ENCODE measurements at places on chromosomes 2 and 18.

DNA sequence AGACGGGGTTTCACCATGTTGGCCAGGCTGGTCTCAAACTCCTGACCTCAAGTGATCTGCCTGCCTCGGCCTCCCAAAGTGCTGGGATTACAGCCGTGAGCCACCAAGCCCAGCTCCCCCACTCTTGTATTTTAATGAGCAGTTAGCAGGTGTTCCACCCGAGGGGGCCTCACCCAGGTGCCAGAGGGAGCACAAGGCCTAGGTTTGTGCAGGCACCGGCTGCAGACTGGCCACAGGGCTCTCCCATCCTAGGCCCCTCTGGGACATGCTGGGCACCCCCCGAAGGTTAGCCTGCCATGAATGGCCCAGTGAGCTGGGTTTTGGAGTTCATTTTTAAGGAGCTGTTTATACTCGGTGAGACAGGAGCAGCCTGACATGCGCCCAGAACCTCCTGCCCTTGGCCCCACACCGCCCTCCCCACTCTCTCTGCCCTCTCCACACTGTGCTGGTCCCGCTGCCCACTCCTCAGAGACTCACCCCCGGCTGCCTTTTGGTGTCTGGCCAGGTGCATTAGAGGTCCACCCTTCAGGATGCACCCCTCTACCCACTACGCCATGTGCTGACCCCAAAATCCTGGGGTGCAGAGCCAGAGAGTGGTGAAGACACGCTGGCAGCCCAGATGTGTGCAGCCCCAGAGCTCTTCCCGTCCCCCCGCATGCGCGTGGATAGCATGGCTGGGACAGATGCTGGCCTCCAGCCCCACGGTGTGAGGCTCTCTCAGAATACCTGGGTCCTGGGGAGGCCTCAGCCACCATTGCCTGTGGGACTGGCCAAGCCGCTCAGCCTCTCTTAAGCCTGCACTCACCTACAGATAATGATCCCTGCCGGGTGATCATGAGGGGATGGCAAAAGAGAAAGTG, 11.2 kb upstream of the KLF11 start:
- DNase-seq = no peak

DNA sequence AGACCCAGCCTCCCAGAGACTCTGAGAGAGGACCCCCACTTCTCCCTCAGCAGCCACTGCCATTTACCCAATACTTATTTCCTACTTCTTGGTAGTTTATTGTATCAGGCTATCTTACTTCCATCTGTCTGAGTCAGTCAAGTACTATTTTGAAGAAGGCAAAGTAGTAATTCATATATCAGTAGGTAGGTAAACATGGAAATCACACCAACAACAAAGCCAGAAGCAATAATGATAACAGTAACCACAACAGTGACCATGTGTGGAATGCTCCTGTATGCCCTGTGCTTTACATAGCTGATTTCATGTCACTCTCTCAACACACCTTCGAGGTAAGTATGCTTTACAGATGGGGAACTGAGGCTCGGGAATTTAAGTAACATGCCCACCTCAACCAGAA, 173.0 kb downstream of the BCL11A start:
- no peak for DNase-seq

GRCh38 chr2:72920318-72921087, 3.2 kb downstream of the EMX1 start:
- no peak for DNase-seq

DNA sequence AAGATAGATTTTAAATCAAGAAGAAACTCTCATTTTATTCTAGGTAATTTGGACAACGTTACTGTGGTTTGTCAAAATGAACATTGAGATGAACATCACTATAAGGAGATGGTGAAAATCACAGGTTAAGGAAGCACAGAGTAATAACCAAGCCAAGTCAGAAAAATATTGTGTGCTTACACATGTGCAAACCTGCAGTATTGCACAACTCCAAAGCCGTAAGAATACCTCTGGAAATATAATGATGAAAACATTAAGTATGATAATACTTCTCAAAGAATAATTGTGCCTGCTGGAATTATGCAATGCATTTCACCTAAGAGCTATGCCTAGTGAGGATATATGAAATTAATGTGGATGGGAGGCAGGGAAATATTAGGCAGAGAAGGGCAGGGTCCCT, 21.1 kb upstream of the GALNT5 start:
- no peak for DNase-seq

- DNase-seq = no peak
Observed at GRCh38 chr2:147716906-147717305, 127.9 kb upstream of the ACVR2A start.

GRCh38 chr2:60882971-60883753, 1.8 kb downstream of the REL start:
- DNase-seq = no peak

GRCh38 chr2:32715391-32715841, 87.6 kb downstream of the TTC27 start:
- DNase-seq = no peak

GRCh38 chr2:99727199-99727598, 237.4 kb upstream of the REV1 start:
- no peak for DNase-seq

GRCh38 chr2:81206216-81206615, 901.7 kb upstream of the LRRTM1 start:
- DNase-seq = no peak

- no peak for DNase-seq
Observed at GRCh38 chr2:192151853-192152252, 42.9 kb downstream of the TMEFF2 start.

GRCh38 chr2:28640908-28641300, 110.7 kb upstream of the PPP1CB start:
- DNase-seq = no peak

GRCh38 chr18:41872206-41872605, 82.8 kb upstream of the PIK3C3 start:
- DNase-seq = no peak

DNA sequence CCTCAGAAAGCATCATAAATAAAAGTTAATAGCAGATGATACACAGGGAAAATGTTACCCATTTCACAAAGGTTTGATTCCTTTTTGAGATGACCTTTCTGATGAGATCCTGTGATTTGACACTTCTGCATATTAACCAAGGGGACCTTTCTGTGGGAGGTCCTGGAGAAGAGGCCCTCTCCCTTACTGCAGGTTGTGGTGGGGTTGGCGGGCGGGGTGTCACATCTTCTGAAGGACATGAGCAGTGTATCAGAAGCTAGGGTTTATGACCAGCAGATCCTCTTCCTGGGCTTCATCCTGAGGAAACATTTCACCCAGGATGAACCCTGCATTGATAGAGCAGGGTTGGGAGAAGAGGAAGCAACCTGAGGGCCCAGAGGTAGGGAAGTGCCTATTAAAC, 37.2 kb upstream of the SCLY start:
- DNase-seq = no peak

DNA sequence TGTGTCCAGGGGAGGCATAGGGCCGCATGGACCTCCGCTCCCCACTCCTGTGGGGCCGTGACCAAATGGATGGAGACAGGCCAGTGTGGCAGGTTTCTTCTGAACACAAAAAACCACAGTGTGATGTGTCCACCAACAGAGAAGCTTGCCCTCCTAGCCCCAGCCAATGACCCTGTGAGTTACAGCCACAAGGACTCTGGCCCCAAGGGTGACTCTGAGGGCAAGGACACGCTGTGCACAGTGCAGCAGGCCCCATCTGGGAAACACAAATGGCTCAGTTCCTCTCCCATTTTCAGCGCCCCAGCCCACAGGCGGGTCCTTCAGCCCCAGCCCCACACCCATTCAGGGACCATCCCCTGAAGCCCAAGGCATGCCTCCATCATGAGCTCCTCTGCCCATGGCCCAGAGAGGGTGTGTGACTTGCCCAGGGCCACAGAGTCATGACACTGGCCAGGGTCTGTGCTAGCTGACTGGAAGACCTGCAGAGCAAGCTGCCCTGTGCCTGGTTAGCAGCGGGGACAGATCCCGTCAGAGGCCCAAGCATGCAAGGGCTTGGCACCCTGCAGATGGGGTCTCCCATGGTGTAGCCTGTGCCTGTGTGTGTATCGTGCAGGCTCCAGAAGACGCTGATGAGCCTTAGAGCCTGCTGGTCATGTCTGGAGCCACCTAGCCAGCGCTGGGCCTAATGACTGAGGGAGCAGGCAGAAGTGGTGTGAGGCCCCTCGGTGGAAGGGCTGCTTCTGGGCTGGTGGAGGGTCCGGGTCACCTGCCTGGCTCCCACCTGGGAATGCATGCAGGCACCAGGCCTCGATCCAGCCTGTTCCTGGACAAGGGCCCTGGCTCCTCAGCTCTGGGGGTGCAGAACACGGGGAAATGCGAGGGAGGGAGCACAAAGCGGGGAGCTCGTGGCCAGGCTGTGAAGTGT, 47.7 kb downstream of the HS6ST1 start:
- no peak for DNase-seq

DNA sequence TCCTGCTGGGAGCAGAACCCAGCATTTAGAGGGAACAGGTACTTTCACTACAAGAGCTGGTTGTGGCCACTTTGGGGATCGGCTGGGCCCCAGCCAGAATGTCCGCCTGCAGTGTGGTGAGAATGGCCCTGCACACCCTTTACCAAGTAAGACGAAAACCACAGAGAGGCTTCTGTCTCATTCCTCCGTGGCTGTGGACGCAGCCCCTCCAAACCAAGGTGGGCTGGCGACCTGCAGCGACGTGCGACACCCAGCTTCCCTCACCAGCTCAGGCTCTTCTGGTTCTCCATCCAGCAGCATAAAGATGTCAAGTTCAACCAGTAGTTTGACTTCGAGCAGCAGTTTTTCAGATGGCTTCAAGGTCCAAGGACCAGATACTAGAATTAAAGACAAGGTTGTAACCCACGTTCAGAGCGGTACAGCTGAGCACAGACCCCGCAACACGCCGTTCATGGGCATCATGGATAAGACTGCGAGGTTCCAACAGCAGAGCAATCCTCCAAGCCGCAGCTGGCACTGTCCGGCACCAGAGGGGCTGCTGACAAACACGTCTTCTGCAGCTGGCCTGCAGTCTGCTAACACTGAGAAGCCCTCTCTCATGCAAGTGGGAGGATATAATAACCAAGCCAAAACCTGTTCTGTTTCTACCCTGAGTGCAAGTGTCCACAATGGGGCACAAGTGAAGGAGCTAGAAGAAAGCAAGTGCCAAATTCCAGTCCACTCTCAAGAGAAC, 56.2 kb downstream of the WDSUB1 start:
- DNase-seq = no peak

DNA sequence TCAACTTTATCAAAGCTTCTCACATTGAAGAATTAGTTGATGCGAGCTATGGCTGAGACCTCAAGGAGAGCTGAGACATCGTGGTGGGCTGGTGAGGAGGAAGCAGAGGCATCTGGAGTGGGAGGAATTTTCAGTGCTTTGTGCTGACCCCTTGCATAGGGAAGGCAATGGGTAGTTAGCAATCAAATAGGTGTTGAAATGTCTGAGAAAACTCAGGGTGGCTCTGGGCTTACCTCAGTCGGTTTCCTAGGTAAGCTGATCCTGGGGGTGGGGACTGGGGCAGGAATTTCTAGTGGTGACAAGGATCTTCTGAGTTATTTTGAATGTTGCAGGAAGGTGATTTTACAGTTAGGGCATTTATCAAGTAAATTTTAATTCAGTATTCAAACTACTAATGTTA, 20.7 kb upstream of the DPP10 start:
- no peak for DNase-seq

DNA sequence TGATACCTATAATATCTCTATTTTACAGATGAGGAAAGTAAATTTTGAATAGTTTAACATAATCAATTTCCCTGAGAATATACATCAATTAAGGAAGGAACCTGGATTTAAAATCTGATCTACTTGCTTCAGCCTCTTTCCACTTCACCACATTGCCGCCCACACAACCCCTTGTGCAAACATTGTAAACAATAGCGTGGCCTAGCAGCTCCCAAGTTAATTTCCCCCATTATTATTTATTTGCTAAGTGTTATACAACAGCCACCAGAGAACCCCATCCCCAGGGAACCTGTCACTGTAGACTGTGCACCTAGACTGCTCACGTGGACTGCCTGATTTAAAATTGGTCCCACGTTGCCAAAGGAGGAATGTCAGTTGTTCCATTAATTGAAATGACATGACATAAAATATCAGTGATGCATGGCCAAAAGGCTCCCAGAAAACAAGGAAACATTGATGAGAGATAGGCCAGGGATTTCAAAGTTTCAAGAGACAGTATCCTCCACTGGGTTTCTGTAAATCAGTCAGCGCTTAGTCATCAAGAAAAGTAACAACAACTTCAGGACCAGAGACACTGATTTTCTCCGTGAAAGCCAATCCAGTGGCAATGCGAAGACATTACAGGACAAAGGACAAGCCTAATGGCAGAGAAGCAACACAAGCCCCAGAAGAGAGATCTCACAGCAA, 41.3 kb downstream of the SCG2 start:
- DNase-seq = no peak

- no peak for DNase-seq
Observed at GRCh38 chr2:60440079-60440766, 113.2 kb downstream of the BCL11A start.

DNA sequence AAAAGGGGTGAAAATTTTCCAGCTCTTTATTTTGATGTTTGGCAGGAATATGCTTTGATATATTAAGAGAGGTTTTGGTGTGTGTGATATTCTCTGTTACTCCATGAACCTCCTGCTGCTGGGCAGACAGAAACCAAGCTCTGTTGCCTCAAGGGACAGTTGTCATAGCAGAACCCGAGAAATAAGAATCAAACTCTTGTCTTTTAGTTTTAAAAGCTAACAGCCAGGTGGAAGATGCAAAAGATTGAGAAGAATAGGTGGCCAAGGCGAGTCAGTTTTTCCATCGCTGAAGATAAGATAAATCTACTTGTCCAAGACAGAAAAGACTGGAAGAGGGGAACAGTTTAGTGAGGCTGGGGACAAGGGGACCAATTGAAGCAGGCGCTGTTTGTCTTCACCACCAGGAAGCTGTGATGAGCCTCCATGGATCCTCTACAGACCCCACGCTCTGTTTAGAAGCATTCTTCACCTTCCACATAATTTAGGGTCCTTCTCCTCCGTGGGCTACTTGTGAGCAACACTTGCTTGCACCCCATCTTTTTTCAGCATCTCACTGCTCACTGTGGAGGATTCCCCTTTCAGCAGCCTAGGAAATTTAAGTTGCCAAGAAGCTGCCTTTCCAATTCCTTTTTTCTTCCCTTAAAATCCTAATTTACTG, 23.9 kb downstream of the PMAIP1 start:
- DNase-seq = no peak

DNA sequence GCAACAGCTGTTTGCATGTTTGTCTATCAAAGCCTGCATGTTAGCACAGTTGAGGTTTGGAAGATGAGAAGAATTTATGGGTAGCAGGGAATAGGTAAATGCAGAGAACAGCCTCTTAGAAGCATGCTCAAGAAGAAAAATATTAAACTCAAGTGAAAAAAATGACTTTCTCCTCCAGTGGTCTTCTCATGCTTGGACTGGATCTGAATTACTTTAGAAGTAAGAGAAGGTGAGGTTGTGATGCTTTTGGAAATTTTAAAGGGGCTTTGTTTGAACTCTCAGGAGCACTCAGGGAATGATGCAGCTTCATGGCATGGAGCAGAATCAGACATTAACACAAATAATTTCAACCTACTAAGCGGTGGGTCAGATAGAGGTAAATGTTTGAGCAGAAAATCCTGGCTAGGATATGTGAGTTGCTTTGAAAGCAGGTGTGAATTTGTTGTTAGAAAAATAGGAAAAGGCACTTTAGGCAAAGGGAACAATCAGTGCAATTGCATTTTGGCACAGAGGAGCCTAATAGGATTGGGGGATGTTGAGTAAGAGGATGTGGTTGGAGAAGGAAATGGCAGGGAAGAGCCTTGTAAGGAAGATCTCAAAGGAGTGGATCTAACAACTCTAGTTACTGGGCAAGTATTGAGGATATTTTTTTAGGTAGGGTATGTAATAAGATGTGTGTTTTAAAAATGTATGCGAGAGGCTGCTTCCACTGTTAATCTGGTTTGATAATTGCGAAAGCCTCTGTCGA, 76.3 kb downstream of the DDX1 start:
- no peak for DNase-seq

GRCh38 chr2:17674817-17675216, 78.8 kb downstream of the SMC6 start:
- DNase-seq = no peak

All from stimulated activated CD4-positive, alpha-beta T cell treated with anti-CD3 and anti-CD28 coated beads, Interleukin-1b, Interleukin-23, amount 100 ng/mL, for 4 hours (primary cell).